ENCODE measurements at places on chromosomes 5 and 9. TPM values are rescaled to one million over a fixed set of nuclear protein-coding genes. Genes with fewer than 3 reads are reported as not detected.

Gene RORB
- polyA plus RNA-seq: 0.05 TPM

Gene GRIN1
- not detected for polyA plus RNA-seq

Gene P4HA2
- not detected for polyA plus RNA-seq

Gene SYK
- polyA plus RNA-seq: 0.56 TPM

Gene HMGCS1
- 9.4 TPM for polyA plus RNA-seq

Gene OCLN
- polyA plus RNA-seq: 0.14 TPM

Gene GABRG2
- not detected for polyA plus RNA-seq

Gene SLC34A1
- polyA plus RNA-seq: 0.17 TPM

Gene STOM
- polyA plus RNA-seq: 315 TPM

Gene SPINK4
- polyA plus RNA-seq: not detected

Gene NR5A1
- polyA plus RNA-seq: not detected

Gene ENTPD2
- not detected for polyA plus RNA-seq

Gene FOXD4L6
- polyA plus RNA-seq: not detected

Gene CDC20B
- polyA plus RNA-seq: not detected

Gene SMIM33
- polyA plus RNA-seq: 1.1 TPM

Gene C9orf85
- 13.5 TPM for polyA plus RNA-seq

Gene BBLN
- polyA plus RNA-seq: 137 TPM

Gene CPEB4
- 4.4 TPM for polyA plus RNA-seq

Gene OR1Q1
- polyA plus RNA-seq: not detected

Gene ACER2
- polyA plus RNA-seq: 0.38 TPM

Gene CATSPER3
- 0.36 TPM for polyA plus RNA-seq

Gene SLC36A2
- not detected for polyA plus RNA-seq

Gene ENTREP1
- not detected for polyA plus RNA-seq

Gene DCAF10
- 27.2 TPM for polyA plus RNA-seq

Gene PRKAA1
- polyA plus RNA-seq: 46.7 TPM

Gene SUSD3
- polyA plus RNA-seq: 103 TPM

Gene PCDHGA11
- 0.09 TPM for polyA plus RNA-seq

Data from CD8-positive, alpha-beta memory T cell (primary cell).